ENCODE measurements at places on chromosomes 16 and 17.

GRCh38 chr16:66428682-66429251, 1.7 kb downstream of the BEAN1 start:
- DNase-seq: no peak
- peaks cover 46% of the 10 kb centered on the region for H3K27me3 ChIP-seq
- no peaks in the 10 kb centered on the region for H3K36me3 ChIP-seq
- no peak overlapping the region for H3K4me3 ChIP-seq

GRCh38 chr16:67571981-67572431, 9.7 kb downstream of the CTCF start:
- H3K36me3 ChIP-seq: peaks cover 27% of the 10 kb centered on the region
- no peaks in the 10 kb centered on the region for H3K27me3 ChIP-seq
- H3K4me1 ChIP-seq: no peaks in the 10 kb centered on the region
- H3K4me3 ChIP-seq: no peak overlapping the region
- H3K27ac ChIP-seq: no peak overlapping the region
- peak; percentile 45 for DNase-seq

DNA sequence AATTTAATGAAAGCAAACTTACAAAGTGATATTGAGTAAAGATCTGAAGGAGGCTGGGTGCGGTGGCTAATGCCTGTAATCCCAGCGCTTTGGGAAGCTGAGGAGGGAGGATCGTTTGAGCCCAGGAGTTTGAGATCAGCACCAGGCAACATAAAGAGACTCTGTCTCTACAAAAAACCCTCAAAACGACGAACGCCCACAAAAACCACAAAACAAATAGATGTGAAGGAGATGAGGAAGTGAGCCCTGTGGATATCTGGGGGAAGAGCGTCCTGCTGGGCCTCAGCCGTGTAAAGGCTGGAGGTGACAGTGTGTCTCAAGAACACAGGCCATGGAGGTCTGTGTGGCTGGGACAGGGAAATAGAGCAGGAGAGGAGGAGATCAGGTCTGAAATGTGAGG, 68.8 kb downstream of the ITFG1 start:
- H3K4me1 ChIP-seq: peaks cover 4% of the 10 kb centered on the region
- peaks cover 12% of the 10 kb centered on the region for H3K36me3 ChIP-seq
- peak; percentile 24 for DNase-seq
- no peak overlapping the region for H3K4me3 ChIP-seq
- peak overlapping the region; percentile 10 for H3K27ac ChIP-seq

GRCh38 chr16:56945847-56946527, 14.0 kb downstream of the HERPUD1 start:
- no peak overlapping the region for H3K27ac ChIP-seq
- H3K4me3 ChIP-seq: no peak overlapping the region
- no peak for DNase-seq
- peaks cover 13% of the 10 kb centered on the region for H3K4me1 ChIP-seq

- H3K27ac ChIP-seq: no peak overlapping the region
- H3K4me1 ChIP-seq: peaks cover 6% of the 10 kb centered on the region
- no peaks in the 10 kb centered on the region for H3K27me3 ChIP-seq
- H3K36me3 ChIP-seq: peaks cover 34% of the 10 kb centered on the region
- H3K4me3 ChIP-seq: no peak overlapping the region
- peak; percentile 52 for DNase-seq
These were observed 23.3 kb downstream of the PHF12 start for GRCh38 chr17:28928061-28928460.

GRCh38 chr17:53844491-53845107, 21.9 kb downstream of the KIF2B start:
- H3K27ac ChIP-seq: no peak overlapping the region
- peaks cover 2% of the 10 kb centered on the region for H3K4me1 ChIP-seq
- H3K4me3 ChIP-seq: no peak overlapping the region

- no peak overlapping the region for H3K4me3 ChIP-seq
- no peaks in the 10 kb centered on the region for H3K36me3 ChIP-seq
- no peak overlapping the region for H3K27ac ChIP-seq
- no peaks in the 10 kb centered on the region for H3K27me3 ChIP-seq
These were observed 586.5 kb upstream of the GOT2 start for GRCh38 chr16:59320657-59321056.

- H3K27me3 ChIP-seq: no peaks in the 10 kb centered on the region
- no peak for DNase-seq
- no peak overlapping the region for H3K4me3 ChIP-seq
- H3K27ac ChIP-seq: no peak overlapping the region
These were observed 26.9 kb downstream of the GPRC5B start for GRCh38 chr16:19857593-19858339.

DNA sequence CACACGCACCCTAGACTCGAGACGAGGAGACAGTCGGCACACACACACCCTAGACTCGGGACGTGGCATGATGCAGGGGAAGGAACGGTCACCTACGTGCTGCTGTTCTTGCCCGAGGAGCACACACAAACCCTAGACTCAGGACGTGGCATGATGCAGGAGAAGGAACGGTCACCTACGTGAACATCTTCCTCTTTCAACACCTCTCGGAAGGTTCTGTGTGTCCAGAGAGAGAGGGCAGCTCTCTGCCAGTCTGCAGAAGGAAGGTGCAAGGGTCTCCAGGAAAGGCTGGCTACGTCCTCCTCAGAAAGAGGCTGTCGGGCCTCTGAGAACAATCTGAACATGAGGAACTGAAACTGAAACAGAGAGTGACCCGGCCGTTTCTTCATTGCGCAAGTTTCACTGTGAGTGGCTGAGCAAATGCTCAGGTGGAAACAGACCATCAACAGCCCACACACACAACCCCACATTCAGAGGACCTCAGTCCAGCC, 43.4 kb downstream of the ZNF276 start:
- no peaks in the 10 kb centered on the region for H3K4me1 ChIP-seq
- no peak overlapping the region for H3K4me3 ChIP-seq
- DNase-seq: peak; percentile 38
- H3K27me3 ChIP-seq: no peaks in the 10 kb centered on the region
- no peak overlapping the region for H3K27ac ChIP-seq

GRCh38 chr16:64968539-64968938, 153.3 kb downstream of the CDH11 start:
- no peak overlapping the region for H3K4me3 ChIP-seq
- H3K27me3 ChIP-seq: no peaks in the 10 kb centered on the region
- no peaks in the 10 kb centered on the region for H3K4me1 ChIP-seq
- DNase-seq: no peak
- peaks cover 91% of the 10 kb centered on the region for H3K36me3 ChIP-seq

DNA sequence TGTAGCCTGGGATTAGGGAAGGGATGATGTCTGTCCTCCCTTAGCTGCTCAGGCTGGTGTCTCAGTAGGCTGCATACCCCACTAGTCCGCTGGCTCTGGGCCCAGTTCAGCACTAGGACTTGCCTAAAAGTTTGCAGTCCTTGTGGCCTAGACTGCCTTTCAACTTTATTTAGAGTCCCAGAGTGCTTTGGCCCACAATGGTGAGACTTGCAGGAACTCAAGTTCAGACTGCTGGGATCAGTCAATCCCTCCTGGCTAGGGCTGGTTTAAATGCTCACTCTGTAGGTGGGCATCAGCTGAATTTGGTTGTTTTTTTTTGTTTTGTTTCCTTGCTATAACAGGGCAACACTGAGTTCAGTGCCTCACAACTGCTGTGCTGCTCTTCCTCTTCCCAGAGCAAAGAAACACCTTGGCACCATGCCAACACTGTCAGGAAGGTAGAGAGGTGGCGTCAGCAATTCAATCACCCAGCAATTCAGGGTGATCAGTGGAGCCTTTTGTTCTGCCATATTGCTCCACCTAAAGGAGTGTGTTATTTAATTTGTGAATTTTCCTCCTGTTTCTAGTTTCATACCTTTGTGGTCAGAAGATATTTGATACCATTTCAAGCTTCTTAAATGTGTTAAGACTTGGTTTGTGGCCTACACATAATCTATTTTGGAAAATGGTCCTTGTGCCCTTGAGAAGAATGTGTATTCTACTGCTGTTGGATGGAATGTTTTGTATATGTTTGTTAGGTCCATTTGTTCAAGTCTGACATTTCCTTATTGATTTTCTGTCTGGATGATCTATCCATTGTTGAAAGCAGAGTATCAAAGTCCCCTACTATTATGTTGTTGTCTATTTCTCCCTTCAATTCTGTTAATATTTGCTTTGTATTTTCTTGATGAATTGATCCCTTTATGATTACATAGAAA, 284.0 kb upstream of the PMFBP1 start:
- no peak overlapping the region for H3K27ac ChIP-seq
- no peak for DNase-seq
- no peaks in the 10 kb centered on the region for H3K27me3 ChIP-seq
- no peak overlapping the region for H3K4me3 ChIP-seq
- H3K4me1 ChIP-seq: peaks cover 1% of the 10 kb centered on the region

GRCh38 chr16:80065541-80065940, 465.0 kb upstream of the MAF start:
- no peak for DNase-seq
- peaks cover 4% of the 10 kb centered on the region for H3K4me1 ChIP-seq
- no peaks in the 10 kb centered on the region for H3K36me3 ChIP-seq
- H3K27ac ChIP-seq: no peak overlapping the region
- no peaks in the 10 kb centered on the region for H3K27me3 ChIP-seq
- H3K4me3 ChIP-seq: no peak overlapping the region

GRCh38 chr16:85004587-85005205, 6.6 kb downstream of the ZDHHC7 start:
- H3K4me3 ChIP-seq: no peak overlapping the region
- no peaks in the 10 kb centered on the region for H3K27me3 ChIP-seq
- peaks cover 21% of the 10 kb centered on the region for H3K36me3 ChIP-seq
- peaks cover 40% of the 10 kb centered on the region for H3K4me1 ChIP-seq
- H3K27ac ChIP-seq: peak overlapping the region; percentile 99

DNA sequence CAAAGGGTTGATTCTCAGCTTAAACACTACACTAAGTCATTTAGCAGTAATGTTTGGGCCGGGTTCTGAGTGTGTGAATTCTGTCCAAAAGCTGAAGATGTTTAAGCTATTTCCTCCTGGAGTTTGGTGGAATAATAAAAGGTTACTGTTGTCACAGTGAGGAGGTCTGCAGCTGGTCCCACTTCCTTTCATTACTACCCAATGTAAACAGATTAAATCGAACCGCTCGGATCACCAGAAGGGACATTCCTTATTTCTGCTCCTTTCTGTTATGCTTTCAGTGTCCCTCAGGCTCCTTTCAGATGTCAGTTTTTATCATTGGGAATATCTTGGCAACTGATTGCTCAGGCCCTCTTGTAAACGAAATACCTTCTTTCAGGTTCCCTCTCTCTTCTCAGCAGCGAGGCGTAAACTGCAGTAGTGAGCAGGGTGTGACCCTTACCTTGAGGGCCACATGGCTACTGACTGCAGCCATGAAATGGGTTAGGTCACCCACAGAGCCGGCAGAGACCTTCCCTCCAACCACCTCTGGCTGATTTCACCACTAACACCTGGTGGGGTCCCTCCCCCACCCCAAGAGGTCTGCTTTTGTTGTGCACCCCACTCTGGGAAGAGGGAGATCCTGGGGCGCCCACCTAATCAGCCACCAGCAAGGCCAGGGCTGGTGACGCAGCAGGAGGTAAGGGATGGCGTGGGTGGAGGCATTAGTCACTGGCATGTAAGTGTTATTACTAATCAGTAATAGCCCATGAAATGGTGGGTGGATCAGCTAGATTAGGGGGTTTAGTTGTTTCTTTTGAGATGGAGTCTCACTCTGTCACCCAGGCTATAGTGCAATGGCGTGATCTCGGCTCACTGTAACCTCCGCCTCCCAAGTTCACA, 117.6 kb downstream of the VPS53 start:
- no peaks in the 10 kb centered on the region for H3K27me3 ChIP-seq
- peak overlapping the region; percentile 52 for H3K27ac ChIP-seq
- DNase-seq: peak; percentile 52
- H3K36me3 ChIP-seq: peaks cover 23% of the 10 kb centered on the region

DNA sequence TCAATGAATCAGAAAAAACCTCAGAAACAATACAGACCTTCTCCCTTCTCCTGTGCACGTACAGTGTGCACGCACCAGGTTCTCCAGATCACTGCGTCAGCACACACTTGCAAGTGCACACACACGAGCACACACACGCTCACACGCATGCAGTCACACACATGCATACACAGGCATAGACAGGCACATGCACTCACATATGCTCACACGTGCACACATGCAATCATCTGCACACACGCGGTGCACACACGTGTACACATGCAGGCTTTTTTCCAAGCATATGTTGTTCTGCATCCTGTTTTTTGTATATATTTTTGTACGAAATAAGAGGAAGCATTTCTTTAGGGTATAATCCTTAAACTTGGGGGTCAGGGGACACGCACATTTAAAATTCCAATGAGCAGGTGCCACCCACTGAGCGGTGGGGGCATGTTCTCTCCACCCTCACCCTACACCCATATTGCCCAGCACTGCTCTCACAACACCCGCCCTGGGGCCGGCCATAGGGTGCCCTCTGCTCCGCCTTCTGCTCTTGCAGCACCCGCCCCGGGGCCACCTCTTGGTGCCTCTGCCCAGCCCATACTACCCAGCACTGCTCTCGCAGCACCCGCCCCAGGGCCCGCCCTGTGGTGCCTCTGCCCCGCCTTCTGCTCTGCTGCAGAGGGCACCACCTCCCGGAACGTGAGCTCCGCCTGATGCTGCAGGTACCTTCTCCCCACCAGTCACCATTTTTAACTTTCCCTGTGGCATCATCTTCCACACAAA, 20.9 kb downstream of the KLHDC4 start:
- peaks cover 4% of the 10 kb centered on the region for H3K4me1 ChIP-seq
- DNase-seq: no peak
- peaks cover 56% of the 10 kb centered on the region for H3K36me3 ChIP-seq
- no peak overlapping the region for H3K27ac ChIP-seq
- H3K27me3 ChIP-seq: no peaks in the 10 kb centered on the region
- H3K4me3 ChIP-seq: no peak overlapping the region

GRCh38 chr17:83055911-83056582, 23.4 kb upstream of the METRNL start:
- no peak overlapping the region for H3K27ac ChIP-seq
- H3K4me1 ChIP-seq: peaks cover 33% of the 10 kb centered on the region
- peak overlapping the region; percentile 73 for H3K4me3 ChIP-seq
- H3K27me3 ChIP-seq: no peaks in the 10 kb centered on the region

DNA sequence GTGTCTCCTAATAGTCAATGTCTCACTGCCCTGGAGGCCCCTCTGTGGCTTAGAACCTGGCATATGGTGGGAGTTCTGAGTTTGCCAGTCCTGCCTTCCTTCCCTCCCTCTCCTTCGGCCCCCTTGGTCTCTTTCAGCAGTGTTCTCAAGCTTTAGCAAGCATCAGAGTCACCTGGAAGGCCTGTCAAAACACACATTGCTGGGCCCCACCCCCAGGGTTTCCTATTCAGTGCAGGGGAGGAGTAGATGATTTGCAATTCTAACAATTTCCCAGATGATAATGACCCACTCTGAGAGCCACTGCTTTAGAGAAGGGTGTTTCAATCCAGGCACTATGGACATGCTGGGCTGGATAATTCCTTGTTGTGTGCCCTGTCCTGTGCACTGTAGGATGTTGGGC, 26.4 kb upstream of the TMEM220 start:
- no peaks in the 10 kb centered on the region for H3K36me3 ChIP-seq
- H3K27me3 ChIP-seq: peaks cover 28% of the 10 kb centered on the region
- no peaks in the 10 kb centered on the region for H3K4me1 ChIP-seq

DNA sequence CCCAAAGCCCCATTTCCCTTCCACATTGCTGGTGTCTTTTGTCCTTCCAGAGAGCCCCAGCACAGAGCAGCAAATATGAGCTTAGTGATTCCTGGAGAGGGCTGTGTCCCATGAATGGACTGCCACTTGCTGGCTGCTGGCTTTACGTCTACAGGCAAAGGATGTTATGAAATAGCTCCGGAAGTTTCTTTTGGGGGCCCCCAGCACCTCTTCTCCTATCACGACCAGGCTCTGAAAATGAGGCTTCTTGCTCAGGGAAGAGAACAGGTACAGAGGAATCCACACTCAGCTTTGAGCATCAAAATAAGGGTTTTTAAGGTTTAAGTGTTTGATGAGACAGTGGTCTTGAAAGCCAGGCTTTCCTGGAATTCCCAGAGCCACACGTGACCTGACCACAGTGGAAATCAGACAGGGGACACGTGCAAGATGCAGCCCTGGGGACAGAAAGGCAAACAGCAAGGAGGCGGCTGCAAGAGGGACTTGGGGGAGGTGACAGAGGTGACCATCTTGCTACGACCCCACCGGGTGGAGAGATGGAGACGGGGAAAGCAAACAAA, 58.1 kb downstream of the ZDHHC7 start:
- peaks cover 16% of the 10 kb centered on the region for H3K27me3 ChIP-seq
- peak; percentile 51 for DNase-seq
- H3K4me3 ChIP-seq: no peak overlapping the region
- H3K27ac ChIP-seq: no peak overlapping the region
